Naive thymus-derived CD8-positive, alpha-beta T cell (primary cell): ENCODE measurements at places on chromosomes 16 and 17.

DNA sequence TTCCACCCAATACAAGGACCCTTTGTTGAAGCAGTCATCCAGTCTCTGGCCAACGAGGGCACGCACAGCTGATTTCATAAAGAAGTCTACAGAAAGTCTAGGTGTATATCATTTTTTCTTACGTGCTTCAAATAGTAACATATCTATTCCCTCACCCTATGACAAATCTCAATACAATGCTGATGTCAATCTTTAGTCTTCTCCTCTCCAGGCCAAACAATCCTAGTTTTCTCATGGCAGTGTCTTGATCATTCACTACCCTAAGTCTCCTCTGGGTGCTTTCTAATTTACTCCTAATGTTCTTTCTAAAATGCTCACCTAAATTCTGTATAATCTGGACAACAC lies 92.6 kb downstream of the CACNG1 start:
- no peak for DNase-seq

DNA sequence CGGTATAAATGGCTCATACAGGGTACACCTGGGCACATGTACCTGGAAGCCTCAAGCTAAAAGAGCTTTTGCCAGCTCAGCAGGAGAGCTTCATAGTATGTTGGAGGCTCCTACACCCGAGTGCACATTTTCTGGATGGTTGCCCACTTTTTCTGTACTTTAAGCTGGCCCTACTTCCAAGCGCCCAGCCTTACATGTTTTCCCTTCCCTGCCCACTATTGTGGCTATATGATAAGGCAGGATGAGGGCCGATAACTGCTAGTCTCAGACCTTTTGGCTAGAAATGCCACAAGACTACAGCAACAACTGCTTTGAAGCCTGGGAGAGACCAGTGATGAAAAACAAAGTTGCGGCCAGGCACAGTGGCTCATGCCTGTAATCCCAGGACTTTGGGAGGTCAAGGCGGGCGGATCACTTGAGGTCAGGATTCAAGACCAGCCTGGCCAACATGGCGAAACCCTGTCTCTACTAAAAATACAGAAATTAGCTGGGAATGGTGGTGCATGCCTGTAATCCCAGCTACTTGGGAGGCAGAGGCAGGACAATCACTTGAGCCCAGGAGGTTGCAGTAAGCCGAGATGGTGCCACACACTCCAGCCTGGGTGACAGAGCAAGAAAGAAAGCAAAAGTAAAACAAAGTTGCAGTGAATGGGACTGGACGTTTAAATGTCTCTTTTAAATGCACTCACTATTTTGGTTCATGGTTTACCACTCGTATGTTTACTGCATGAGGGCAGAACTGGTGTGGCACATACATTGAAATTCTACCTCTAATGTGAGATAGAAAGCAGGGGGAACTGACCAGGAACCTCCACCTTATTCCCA lies 14.2 kb upstream of the MARCHF10 start:
- DNase-seq: no peak

- DNase-seq: no peak
Measured at GRCh38 chr17:14688134-14688533, 387.3 kb downstream of the HS3ST3B1 start.

DNA sequence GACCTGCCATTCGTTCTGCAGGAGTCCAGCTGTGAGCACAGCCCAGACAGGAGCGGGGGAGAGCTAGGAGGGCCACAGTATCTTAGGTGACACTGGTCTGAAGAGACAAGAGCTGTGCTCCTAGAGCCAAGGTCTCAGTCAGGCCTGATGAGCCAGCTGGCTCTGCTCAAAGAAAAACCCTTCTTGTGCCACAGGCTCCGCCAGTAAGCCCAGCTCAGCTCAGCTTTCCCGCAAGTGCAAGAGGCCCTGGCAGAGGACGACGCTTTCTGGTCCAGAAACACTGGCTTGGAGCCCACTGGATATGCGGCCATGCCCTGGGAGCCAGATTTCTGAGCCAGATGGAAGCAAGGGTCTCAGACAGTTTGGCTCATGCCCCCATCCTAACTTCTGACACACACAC lies 23.9 kb downstream of the PEMT start:
- DNase-seq: no peak

- DNase-seq: no peak
Measured at GRCh38 chr17:79843816-79844800, 4.9 kb upstream of the CBX4 start.

DNA sequence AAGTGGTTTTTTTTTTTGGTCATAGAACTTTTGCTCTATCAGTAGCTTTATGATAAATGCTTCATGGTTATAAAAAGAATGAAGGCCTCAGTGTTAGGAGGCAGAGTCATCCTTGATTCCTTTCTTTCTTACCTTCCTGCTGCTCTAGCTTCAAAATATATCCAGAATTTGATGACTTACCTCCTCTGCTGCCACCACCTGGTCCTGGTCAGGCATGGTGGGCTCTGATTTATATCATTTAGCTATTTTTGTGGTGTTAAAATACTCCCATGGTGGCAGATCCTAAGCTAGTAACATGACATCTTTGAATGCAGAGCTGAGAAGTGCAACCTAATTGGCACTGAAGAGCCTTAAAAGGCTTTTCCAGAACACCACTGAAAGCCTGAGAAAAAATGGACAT lies 508.8 kb upstream of the CDH8 start:
- no peak for DNase-seq

DNA sequence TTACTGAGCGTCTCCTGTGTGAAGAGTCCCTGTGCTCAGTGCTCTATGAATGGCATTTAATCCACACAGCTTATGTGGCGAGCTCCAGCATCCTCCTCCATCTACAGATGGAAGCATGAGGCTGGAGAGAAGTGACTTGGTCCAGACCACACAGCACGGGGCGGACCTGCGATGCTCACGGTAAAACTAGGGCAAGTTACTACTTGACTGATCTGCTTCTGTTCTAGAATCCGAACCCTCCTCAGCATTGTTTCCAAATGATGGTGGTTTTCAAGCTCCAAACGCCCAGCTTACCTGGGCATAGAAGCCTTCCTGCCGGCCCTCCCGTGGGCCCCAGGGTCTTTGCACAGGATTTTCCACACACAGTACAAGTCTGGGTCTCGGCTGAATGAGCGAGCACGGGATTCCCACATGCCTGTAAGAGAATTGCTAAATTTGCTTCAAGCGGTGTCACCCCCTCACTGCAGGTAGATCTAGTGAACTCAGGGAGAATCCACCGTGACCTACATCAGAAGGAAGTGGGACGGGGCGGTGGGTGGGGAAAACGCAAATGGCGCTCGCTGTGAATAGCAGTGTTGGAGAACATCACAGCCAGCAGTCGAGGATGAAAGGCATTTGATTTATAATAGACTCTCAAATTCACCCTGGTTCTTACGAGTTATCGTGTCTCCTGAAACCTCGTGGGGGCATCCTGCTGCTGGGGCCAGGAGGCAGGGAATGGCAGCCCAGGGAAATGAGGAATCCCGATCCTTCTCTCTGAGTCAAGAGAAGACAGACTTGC lies 101.1 kb downstream of the CMIP start:
- no peak for DNase-seq

DNA sequence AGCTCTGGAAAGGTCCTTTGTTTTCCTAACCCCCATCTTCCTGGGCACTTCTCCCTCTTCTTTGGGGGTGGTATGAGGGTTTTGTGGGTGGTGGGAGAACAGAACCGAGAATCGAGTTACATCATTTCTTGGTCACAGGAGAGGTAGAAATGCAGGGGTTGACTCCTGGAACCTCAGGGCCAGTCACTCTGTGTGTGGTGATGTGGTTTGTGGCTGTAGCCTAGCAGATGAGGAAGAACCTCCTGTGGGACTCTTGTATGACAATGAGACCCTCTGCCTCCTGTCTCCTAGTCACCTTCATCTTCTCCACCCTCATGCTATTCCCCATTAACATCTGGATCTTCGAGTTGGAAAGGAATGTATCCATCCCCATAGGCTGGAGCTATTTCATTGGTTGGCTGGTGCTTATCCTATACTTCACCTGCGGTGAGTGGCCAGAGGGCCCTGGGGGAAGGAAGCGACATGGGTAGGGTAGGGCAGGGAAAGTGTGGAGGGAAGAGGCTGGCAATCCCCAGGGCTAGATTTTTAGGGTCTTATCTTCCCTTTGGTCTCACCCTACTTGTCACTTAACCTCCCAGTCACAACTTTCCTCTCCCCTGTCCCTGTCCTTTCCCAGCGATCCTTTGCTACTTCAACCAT lies 5.5 kb downstream of the ODF4 start:
- no peak for DNase-seq

GRCh38 chr17:77484111-77484510 lies 343.3 kb downstream of the SEC14L1 start:
- no peak for DNase-seq
